NCI-H1436 treated with DMSO at 0.1 percent for 48 hours (cell line): ENCODE measurements at places on chromosomes 16 and 17.
A peak's percentile ranks its signal among the peaks of the same experiment; 100 is the strongest.

- DNase-seq, result no peak
These were observed 14.9 kb upstream of the TEX2 start for GRCh38 chr17:64277831-64278562.

GRCh38 chr17:43816336-43817320, 16.3 kb downstream of the MPP3 start:
- no peak for DNase-seq

DNA sequence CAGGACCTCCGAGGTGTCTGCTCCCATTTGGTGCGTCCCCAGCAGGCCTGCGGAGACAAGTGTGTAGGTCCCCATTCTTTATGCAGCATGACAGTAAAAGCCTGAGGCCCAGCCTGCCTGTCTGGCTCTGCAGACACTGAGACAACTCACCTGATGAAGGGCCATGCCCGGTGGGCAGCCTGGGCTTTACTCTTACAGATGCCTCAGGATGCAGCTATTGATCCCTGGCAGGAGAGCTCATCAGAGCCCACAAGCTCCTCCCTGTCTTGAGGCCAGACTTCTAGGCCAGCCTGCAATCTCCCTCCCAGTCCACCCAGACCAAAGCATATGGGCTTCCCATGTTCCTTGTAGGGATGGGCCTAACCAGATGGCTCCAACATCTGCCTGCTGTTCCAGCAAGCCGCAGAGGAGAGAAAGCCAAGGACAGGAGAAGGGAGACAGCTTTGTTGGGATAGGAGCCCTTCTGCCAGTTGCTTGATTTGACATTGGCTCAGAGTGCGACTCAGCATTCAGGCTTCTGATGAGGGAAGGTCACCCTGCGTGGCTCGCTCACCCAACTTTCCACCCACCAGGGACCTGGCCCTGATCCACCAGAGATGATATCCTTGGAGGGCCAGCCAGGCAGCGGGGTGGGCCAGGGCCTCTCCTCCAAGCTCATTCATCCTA, 87.5 kb downstream of the SOCS1 start:
- DNase-seq, result no peak

DNA sequence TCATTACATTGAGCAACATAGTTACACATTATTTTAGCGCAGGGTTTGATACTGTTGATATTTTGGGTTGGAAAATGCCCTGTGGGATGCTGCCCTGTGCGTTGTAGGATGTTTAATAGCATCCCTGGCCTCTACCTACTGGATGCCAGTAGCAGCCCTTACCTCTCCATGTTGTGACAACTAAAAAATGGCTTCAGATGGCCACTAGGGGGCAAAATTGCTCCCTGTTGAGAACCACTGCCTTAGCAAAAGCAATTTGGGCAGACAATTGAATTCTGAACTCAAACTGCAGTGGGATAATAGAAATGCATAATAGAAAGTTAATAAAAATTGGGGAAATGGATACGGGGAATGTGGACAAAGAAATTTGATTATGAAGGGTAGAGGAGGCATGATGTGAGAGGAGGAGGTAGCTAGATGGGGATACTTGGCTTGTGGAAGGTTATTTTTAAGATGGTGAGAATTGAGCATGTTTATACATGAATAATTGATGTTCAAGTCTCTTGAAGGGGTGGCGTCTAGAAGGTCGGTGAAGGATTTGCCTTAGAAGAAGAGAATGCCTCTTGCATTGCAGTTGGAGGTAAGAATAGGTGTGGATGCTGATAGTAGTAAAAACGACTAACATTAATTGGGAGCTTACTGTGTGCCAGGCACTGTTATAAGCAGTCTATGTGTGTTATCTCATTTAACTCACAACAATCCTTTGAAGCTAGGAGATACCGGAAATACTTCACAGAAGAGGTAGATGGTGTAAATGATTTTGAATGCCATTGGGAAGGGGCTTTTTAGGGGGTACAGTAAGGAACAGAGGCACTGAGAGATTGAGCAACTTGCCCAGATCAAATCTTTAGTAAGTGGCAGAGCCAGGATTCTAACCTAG, 19.0 kb downstream of the HEATR9 start:
- DNase-seq, result peak; percentile 3

- no peak for DNase-seq
These were observed 1.1 kb downstream of the GLIS2 start for GRCh38 chr16:4316864-4317531.

- DNase-seq, result no peak
These were observed 82.4 kb downstream of the GOSR1 start for GRCh38 chr17:30559656-30560055.
